ENCODE measurements at places on chromosomes 3 and 15.
A peak's percentile ranks its signal among the peaks of the same experiment; 100 is the strongest.

GRCh38 chr15:83784975-83785374, 131.1 kb downstream of the ADAMTSL3 start:
- no peak for DNase-seq

DNA sequence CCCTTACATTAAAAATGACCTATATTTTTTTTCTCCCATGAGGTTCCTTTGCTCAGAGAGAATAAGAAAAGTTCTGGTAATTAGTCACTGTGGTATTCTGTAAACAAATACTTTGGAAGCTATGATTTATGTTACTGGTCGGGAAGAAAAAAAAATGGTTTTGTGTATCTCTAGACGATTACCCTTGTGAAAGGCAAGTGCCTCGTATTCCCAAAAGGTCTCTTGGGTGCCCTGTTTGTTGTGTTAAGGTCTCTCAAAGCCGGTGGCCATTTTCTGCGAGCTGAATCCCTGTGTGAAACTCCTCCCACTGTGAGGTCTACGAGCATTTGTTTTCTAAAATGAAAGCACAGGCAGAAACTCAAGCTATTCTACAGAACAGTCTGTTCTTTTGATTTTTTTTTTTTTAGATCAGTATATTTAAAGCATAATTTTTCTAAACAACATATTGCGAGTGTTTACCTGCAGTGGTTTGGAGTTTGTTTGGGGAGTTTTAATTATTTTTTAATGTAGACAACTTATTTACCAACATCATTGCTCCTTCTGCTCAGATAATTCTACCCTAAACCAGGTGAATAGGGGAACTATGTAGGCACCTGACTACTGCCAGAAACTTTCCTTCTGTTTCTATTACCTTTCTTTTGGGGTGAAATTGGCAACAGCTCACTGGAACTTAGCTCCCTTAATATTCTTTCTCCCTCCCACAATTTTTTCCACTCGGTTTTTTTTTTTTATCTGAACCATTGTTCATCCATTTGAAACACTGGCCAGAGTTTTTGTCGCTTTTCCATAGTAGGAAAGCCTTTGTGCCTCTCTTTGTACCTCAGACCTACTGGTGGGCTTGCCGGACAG, 44.0 kb downstream of the ZBTB38 start:
- DNase-seq = no peak

DNA sequence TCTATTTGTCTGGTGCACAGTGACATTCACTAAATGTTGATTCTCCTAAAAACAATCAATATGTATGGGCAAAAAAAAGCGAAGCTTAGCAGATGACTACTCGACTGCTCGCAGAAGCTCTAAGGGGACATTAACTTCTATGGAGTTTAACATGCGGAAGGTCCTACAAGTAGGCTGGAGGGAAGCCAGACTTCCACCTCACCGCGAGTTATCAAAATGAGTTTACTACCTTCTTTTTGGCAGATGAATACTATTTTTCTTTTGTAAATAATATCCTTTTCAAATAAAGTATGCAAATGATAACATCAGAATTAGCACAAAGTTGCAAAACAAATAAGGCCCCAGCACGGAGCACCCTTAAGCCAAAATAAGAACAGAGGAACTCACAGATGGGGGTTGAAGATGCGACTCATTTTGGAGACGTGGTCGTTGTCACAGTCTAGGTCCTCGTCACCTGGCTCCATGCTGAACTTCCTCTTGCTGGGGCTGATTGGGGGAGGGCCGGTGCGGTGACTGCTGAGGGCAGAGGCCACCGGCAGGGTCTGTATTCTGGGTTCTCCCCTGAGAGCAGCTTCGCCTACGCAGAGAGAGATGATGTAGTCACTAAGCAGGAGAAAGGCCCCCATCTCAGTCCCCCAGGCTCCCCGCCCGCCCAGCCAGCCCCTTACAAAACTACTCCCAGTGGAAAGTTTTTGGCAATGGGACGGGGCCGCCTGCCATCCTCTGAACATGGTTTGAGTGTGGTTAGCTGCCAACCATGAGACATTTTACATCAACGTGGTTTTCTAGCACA, 42.1 kb downstream of the VGLL4 start:
- DNase-seq = no peak

DNA sequence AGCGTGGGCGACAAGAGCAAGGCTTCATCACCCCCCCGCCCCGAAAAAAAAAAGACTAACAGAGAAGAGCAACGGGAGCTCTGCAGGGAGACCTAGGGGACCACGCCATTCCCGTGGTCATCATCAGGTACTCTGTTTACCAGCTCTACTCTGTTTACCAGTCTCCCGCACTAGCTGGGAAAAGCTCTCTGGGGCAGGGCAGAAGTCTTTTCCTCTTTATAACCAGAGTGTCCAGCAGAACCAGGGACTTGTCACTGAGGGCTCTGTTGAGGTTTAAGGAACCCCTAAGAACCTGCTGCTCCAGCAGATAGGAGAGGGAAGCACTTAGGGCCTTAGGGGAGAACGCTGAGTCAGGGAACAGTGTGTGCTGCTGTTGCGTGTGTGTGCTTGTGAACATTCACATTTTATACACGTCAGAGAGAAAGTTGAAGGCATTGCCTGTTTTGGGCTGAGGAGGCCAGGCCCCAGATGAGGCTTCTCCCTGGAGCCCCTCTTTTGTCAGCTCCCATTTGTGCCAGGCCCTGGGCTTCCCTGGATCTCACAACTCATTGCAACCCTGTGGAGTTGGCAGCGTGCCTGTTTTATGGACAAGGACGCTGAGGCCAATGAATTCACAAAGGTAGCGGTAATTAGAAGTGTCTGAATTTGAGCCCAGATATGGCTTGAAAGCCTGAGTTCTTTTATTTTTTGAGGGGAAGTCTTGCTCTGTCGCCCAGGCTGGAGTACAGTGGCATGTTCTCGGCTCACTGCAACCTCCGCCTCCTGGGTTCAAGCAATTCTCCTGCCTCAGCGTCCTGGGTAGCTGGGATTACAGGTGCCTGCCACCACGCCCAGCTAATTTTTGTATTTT, 24.2 kb upstream of the ERICH6 start:
- DNase-seq = no peak

GRCh38 chr15:74365598-74366445, 1.6 kb downstream of the CYP11A1 start:
- DNase-seq = no peak

DNA sequence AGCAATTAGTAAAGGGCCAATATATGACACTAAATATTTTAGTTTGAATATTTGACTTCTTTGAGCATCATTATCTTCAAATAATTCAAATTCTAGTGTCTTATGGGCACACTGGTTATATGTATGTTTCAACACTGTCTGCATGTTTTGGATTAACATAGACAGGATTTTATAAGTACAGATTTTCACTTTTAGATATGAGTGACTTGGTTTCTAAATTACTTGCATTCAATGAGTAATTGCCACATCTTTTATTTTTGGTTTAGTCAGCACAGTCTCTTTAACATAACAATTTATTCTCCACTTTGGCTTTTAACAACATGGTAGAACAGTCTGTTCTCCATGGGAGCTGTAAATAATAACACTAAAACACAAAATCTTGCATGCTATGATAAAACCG, 674.8 kb downstream of the TBL1XR1 start:
- no peak for DNase-seq

- DNase-seq = no peak
Observed at GRCh38 chr3:66785191-66785909, 212.8 kb upstream of the KBTBD8 start.

GRCh38 chr15:27088584-27089232, 117.7 kb downstream of the GABRG3 start:
- DNase-seq = no peak

- DNase-seq = no peak
Observed at GRCh38 chr15:76947454-76947853, 15.9 kb downstream of the RCN2 start.

GRCh38 chr3:159989973-159990846, 1.6 kb downstream of the IL12A start:
- DNase-seq = peak; percentile 24

- DNase-seq = no peak
Observed at GRCh38 chr3:160810362-160811236, 54.6 kb downstream of the PPM1L start.

DNA sequence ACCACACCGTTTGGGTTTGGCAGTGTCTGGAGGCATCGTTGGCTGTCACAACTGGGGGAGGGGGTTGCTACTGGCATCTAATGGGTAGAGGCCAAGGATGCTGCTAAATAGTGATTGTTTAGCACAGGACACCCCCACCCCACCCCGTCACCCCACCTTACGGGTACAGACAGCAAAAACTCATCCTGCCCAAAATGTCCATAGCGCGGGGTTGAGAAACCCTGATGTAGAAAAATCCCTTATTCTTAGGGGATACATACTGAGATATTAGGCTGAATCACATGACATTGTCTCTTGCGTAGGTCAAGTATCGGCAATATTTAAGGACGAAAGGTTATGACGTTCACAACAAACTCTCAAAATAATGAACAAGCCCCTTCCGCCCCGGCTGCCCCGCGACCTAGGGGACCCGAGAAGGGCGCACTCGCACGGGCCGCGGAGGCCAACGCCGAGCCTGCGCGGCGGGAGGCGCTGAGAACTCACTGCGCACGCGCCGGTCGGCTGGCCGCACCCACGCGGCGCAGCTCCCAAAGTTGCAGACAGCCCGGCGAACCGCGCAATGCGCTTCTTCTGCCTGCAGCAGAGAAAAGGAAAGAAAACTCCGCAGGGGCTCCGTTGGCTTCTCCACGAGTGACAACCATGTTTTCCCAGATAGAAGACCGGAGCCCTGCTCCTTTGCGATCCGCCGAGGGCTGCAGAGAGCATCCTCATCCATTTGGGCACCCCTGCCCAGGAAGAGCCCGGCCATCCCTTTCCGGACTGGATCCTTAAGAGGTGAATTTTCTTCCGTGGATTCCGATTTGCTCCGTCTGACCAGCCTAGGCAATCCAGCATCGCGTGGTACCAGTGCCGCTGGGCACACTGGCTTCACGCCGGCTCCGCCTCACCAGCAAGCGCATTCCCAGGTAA, 136.8 kb upstream of the CCDC54 start:
- peak; percentile 86 for DNase-seq

DNA sequence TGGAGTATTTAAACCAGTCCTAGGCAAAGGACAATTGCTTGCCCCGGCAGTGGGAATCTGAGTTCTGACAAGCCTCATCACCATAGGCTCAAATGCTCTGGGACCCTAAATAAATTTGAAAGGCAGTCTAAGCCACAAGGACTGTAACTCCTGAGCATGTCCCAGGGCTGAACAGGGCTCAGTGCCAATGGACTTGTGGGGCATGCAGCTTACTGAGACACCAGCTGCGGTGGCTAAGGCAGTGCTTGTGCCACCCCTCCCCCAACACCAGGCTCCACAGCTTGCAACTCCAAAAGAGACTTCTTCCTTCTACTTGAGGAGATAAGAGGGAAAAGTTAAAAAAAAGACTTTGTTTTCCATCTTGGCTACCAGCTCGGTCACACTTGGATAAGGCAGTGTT, 289.7 kb upstream of the DCBLD2 start:
- DNase-seq = no peak

DNA sequence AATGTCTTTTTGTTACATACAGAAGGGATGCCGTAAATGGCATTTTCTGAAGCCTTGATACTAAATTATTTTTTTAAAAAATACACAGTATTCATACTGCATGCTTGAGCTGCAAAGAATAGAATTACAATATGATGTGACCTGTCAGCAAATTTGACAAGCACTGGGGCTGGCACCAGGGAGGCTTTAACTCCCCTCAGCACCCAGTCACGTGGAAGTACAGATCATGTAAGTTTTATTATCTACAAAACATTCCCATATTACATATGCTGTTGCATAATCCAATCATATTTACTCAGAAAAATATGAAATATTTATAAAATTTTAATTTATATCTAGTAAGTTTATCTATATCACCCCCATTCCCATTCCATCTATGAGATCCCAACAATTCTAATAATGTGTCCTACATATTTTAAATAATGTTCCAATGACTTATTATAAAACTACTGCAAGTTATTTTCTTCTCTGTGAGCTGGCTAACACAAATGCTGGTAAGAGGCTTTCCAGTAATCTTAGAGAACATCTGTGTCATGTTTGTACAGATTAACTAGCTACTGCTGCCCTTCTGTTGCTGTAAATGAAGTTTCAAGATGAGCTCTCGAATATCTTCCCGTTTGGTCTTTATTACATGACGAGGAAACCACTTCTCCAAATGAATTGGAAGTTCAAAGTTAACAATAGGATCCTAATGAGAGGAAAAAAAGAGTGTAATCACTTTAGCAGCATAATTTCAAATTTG, 5.2 kb upstream of the IMPG2 start:
- DNase-seq = peak; percentile 99

GRCh38 chr3:177179281-177180067, 17.8 kb downstream of the TBL1XR1 start:
- DNase-seq = no peak

DNA sequence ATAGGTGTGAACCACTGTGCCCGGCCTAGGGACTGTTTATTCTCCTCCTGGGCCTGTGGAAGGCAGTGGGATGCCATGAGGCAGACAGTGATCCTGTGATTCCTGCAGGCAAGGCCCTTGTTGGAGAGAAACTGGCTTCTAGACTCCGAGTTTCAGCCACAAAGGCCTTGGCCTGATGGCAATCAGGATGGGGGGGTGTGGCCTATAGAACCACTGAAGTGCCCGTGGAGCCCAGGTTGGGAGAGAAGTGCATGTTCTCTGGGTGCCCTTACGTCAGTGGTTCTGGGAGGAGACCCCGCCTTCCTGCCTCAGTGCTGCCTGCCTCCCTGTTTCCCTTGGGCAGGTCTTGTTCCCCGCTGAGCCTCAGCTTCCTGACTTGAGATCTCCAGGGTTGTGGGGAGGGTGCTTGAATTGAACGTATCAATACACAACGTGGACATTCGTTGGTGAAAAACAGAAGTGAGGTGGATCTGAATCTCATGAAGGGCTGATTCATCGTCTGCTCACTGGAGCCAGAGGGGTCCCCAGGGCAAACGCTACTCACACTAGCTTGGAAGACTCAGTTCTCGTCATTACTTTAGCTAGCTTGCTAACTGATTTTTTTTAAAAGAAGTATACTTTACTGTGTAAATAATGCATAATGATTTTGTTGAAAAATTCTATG, 31.8 kb downstream of the IRAK2 start:
- DNase-seq = no peak

GRCh38 chr3:195853996-195854395, 42.3 kb upstream of the MUC4 start:
- DNase-seq = no peak

GRCh38 chr3:189419683-189420082, 211.5 kb upstream of the TP63 start:
- no peak for DNase-seq

- DNase-seq = no peak
Observed at GRCh38 chr3:119470866-119471265, 2.1 kb downstream of the POGLUT1 start.

GRCh38 chr3:130405956-130406355, 60.5 kb downstream of the COL6A5 start:
- DNase-seq = no peak

DNA sequence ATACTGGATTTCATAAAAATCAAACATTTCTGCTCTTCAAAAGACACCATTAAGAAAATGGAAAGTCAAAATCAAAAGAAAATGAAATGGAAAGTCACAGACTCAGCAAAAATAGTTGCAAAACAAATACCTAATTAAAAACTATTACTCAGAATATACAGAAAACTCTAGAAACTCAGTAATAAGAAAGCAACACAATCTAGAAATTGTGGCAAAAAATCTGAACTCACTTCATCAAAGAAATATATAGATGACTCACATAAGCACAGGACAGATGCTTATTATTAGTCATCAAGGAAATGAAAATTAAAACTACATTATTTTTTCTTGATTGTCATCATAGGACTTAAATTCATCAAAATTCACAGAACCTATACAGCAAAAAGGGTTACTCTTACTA, 430.0 kb downstream of the SHQ1 start:
- no peak for DNase-seq

Data from NCI-H82 (cell line).